DMS79 treated with DMSO at 0.1 percent for 48 hours (cell line): ENCODE measurements at places on chromosomes 7 and 10.

GRCh38 chr7:85023066-85023712 is 163.7 kb downstream of the SEMA3D start:
- DNase-seq: peak; percentile 42

DNA sequence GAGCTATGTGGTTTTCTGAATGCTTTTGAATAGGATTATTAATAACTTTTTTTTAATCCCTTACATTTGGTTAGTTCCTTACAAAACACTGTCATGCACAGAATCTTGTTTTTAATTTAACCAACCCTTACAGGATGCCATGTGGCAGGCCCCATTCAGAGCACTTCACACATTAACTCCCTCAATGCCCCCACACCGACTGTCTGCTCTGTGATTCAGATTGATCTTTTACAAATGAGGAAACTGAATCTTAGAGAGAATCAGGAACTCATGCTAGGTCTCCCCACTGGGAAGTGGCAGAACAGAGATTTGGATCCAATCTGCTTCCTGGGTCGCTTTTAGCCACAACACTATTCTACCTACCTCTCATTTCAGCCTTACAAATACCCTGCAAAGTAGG is 195.8 kb upstream of the NPVF start:
- no peak for DNase-seq

- DNase-seq: peak; percentile 42
Measured at GRCh38 chr7:139992353-139993044, 70.3 kb downstream of the PARP12 start.

GRCh38 chr7:127764681-127765080 is 112.7 kb downstream of the SND1 start:
- DNase-seq: no peak

DNA sequence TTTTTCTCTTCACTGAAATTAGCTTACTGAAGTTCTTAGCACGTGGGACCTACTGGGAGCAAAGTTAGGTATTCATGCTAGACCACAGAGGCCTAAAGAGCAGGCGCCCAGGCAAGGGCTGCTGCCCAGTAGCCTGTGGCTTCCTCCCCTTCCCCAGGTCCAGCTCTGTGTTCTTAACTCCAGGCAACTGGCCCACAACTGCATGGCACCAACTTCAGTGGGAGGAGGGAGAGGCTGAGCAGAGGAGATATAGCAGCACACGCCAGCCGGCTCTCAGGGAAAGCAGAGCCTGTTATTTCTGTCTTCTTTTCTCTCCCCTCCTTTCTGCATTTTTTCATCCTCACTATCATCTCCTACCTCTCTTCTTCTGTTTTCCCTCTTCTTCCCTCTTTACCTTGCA is 67.4 kb downstream of the PCGF5 start:
- no peak for DNase-seq

- no peak for DNase-seq
Measured at GRCh38 chr7:108347616-108348015, 108.6 kb downstream of the NRCAM start.

- no peak for DNase-seq
Measured at GRCh38 chr10:70334526-70335245, 47.7 kb downstream of the LRRC20 start.

DNA sequence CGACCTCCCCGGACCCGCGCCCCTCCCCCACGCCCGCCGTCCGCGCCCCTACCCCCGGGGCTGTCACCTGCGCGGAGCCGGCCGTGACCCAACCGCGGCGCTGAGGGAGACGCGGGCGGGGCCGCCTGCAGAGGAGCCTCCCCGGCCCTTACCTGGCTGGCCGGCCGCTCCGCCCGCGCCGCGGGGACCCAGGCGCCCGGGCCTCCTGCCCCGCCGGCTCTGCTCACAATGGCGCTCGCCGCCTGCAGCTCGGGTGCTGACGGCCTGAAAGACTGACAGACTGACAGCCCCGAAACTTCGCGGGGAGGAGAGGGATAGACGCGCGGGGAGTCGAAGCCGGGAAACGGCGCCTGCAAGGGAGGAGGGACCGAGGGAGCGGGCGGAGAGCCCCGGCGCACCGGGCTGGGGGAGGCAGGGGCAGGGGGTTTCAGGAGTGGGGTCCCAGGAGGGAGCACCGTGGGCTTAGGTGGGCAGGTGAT is 393 bp downstream of the ZNF467 start:
- no peak for DNase-seq

DNA sequence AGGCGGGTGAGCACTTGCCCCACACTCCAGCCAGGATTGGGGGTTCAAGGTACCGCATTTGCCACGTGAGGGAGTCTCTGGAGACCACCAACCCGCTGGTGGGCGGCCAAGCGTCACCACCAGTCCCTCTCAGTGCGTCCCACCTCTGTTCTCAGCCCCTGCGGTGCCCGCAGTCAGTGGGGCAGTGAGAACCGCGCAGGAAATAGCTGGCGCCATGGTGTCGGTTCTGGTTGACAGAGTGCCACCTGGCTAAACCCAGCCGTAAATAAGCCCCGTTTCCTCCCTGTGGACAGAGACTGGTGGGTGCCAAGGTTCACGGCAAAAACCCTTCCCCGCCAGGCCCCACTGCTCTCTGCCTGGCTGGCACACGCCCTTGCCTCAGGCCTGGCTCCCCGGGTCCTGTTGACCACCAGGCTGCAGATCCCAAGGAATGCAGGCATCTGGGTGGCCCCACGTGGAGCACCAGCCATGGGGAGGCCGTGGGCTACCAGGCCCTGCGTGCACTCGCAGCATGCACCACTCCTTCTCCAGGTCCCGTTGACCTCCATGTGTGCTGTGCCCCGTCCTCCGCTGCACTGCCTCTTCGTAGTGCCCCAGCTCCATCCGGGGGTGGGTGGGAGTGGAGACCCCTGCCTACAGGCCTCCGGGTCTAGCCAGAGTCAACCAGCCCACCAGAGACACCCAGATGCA is 140.0 kb downstream of the LHPP start:
- no peak for DNase-seq

DNA sequence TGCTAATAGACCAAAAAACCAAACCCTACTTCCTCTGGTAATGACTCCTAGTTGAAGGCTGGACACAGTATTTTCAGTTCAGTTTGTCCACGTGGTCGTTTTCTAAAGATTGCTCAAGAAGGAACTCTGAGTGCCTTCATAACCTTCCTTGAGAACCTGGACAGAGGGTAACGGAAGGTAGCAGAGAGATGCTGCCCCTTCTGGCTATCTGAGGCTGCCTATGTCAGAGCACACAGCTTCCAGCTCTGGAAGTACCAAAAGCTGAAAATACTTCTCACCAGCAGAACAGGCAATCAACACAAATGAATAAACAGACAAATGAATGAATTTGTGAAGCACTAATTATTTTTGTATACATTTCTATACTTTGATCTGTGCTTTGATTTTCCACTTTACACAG is 85.2 kb downstream of the AMPH start:
- DNase-seq: no peak

- no peak for DNase-seq
Measured at GRCh38 chr7:157558516-157558874, 221.7 kb downstream of the DNAJB6 start.

DNA sequence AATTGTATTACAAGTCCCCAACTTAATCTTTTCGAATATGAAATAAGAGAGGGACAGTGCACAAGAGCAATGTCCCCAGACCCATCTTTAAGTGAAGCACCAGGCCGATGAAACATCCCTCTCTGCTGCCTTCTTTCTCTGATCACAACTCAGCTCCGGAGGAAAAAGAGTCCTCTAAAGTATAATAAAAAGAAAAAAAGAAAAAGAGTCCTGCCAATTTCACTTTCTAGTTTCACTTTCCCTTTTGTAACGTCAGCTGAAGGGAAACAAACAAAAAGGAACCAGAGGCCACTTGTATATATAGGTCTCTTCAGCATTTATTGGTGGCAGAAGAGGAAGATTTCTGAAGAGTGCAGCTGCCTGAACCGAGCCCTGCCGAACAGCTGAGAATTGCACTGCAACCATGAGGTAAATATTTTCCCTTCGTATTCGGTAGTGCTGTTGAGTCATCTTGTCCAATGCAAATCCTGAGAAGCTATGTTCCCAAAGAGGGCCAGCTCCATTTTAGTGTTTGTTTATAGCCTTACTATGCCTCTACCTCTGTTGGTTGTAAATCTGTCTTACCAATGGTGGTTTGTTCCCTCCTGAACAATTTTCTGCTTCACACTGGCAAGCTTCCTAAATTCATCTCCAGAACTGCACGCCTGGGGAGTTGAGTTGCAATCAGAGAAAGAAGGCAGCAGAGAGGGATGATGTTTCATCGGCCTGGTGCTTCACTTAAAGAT is at the start of gene IFIT2:
Gene IFIT2 (plus strand): TSS at position 326 of the 725 bp plus-strand sequence. CDS start 78 bp downstream, at position 404.
- peak; percentile 62 for DNase-seq

GRCh38 chr7:24898691-24899090 is 81.3 kb downstream of the OSBPL3 start:
- no peak for DNase-seq

DNA sequence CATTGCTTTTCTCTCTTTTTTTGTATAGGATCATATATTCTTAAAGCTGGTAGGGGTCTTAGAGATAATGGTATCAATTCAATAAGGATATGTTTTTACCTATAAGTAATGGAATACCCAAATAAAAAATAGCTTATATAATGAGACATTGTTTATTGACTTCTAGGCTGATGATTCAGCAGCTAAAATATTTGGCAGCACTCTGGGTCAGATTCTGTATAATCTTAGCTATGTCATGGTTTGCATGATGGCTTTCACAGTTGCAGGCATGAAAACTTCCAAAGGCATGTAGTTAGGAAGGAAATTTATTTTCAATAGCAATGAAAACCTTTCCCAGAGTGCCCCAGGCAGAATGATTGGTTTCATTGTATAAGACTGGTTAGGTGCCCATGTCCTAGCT is 32.1 kb upstream of the A1CF start:
- no peak for DNase-seq

GRCh38 chr10:68684413-68684812 is 36.6 kb upstream of the CCAR1 start:
- no peak for DNase-seq

- no peak for DNase-seq
Measured at GRCh38 chr10:9449530-9449929, 1395.0 kb downstream of the GATA3 start.

DNA sequence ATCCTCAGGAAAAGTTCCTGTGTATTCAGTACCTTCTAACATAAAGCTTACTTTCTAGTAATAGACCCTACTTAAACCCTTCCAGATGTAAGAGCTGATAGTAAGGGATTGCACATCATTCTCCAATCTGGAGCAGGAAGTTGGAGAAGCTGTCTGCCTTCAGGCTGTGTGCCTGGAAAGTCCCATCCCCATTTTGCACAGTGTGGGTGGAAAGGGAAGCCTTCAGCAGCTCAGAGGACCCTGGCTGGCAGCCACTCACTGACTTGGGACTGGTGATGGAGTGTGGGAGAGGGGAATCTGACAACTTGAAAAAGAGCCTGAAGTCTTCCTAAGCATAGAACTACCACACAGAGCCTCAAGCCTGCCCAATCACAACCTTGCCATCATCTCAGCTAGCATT is 164.1 kb upstream of the ADO start:
- no peak for DNase-seq

DNA sequence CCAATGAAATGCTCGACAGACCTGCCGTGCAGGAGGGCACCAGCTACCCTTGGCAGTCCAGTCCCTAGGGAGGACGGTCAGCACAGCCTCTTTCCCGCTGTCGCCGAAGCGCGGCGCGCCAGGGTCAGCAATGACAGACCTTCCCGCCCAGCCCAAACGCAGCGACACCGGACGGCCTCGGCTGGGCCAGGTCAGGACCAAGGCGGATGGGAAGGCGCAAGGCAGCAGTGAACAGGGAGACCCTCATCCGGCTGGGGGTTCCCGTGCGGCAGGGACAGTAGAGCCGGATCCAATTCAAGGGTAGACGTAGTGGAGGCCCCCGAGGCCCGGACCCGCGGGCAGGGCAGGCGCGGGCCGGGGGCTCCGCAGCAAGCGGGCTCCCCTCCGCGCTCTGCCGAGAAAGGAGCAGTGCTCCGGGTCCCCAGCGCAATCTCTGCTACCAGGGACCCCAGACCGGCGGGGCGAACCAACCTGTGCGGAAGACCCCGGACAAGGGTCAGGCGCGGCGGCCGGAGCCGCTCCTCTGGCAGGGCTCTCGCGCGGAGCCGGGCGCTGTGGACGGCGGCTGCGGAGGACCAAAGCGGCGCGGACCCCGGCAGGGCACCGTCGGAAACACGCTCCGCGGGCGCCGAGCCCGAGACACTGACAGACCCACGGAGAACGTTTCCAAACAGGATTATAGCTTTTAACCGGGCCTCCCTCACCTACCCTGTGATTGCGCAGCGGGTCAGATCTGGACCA is at the start of gene SEC31B:
Gene SEC31B (minus strand): TSS at position 551 of the 741 bp plus-strand sequence. CDS start 2,909 bp downstream, outside the sequence.
- no peak for DNase-seq

DNA sequence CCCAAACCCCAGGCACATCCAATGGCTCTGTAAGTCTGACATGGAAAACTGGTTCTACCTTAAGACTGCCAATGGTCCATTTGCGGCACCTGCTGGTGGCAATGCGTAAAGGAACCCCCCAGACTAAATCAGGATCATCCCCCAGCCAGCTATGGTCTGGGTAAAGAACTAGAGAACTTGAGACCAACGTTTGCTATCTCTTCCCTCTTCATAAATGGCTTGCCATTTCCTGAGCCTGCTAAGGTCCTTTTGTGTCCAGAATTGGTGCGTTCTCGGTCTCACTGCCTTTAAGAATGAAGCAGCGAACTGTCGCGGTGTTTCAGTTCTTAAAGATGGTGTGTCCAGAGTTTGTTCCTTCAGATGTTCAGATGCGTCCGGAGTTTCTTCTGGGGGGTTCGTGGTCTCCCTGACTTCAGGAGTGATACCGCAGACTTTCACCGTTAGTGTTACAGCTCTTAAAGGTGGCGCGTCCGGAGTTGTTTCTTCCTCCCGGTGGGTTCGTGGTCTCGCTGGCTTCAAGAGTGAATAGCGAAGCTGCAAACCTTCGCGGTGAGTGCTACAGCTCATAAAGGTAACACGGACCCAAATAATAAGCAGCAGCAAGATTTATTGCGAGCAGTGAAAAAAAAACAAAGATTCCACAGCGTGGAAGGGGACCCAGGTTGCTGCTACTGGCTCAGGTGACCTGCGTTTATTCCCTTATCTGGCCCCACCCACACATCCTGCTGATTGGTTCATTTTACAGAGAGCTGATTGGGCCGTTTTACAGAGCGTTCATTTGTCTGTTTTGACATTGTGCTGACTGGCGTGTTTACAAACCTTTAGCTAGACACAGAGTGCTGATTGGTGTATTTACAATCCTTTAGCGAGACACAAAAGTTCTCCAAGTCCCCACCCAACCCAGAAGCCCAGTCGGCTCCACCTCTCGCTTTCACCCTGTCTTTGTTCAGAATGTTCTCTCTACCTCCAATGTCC is 95.4 kb downstream of the ELMO1 start:
- no peak for DNase-seq
